ENCODE measurements at places on chromosomes 2 and 18.

DNA sequence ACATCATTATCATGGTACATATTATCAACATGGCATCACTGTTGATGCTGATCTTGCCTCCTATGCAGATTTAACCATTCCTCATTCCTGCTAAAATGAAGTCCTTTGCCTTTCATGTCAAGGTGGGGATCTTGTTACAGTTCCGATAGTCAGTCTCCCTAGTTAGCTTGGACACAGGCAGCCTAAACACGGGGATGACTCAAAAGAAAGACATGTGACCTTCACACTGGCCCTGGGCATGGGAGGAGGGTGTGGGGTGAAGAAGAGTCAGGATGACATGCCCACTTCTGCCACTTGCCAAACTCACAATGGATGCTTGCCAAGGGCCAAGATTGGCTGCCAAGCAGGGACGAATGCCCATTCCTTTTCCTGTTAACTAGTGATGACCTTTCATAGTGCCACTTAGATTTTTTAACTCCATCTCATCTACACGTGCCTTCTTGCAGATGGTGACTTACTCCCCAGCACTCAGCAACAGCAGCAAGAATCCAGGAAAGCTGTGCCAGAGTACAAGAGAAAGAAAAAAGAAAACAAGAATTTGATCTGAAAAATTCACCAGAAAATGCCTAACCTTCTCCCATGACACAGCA lies 13.9 kb upstream of the SLC1A4 start:
- no peak for DNase-seq

GRCh38 chr2:20198001-20198400 lies 26.9 kb downstream of the SDC1 start:
- DNase-seq: no peak

DNA sequence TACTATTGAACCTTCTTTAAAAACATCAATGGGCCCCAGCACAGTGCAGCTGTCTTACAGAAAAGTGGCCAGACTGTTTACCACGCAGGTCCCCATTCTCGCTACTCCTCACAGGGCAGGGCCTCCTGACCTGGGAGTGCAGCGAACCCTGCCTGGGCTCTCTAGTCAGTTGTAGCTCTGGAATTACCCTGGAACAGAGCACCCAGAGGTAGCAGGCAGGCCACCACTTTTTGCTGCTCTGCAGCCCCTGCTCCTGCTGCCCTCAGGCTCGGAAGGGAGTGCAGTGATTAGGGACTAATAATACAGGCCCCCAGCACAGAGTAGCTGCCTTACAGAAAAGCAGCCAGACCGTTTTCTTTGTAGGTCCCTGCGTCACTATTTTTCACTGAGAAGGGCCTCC lies 1563.0 kb downstream of the SUCLG1 start:
- DNase-seq: no peak

- no peak for DNase-seq
Measured at GRCh38 chr18:27277554-27277953, 92.4 kb upstream of the CHST9 start.

- DNase-seq: no peak
Measured at GRCh38 chr2:37167636-37168180, 10.9 kb upstream of the EIF2AK2 start.

GRCh38 chr18:11500153-11501122 lies 109.0 kb upstream of the SLC35G4 start:
- DNase-seq: no peak

DNA sequence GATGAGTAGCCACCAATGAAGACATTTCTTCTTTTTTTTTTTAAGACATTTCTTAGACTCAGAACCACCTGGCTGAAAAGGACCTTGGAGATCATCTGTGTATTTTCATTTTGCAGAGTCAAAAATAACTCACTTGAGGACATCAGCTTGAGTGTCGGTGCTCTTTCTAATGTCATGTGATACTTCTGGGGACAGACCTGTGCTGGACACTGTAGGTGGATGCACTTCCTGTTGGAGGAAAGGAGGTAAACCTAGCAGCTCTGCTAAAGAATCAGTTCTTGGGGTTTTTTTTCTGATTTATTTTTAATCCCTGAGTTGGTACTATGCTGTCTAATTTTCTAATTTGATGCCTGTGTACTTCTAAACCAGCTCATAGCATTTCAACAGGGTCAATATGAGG lies 283.9 kb upstream of the CRIM1 start:
- DNase-seq: no peak

GRCh38 chr2:171389780-171390179 lies 44.0 kb downstream of the METTL8 start:
- no peak for DNase-seq

All from sciatic nerve (tissue), 2 donors.